ENCODE measurements at places on chromosomes 12 and 14. TPM values are rescaled to one million over a fixed set of nuclear protein-coding genes. Genes with fewer than 3 reads are reported as not detected.

The IFNG-AS1 gene
- total RNA-seq = not detected

The ADAMTS20 gene
- total RNA-seq = not detected

The MVK gene
- 6.5 TPM for total RNA-seq

The TMPRSS12 gene
- not detected for total RNA-seq

The SMCO3 gene
- not detected for total RNA-seq

The PLEKHA5 gene
- 9.9 TPM for total RNA-seq

The UBR7 gene
- total RNA-seq = 26.3 TPM

The KLRD1 gene
- total RNA-seq = not detected

The HOXC13 gene
- total RNA-seq = 12.4 TPM

The KRT72 gene
- total RNA-seq = not detected

The HSP90B1 gene
- total RNA-seq = 693 TPM

The SCN8A gene
- total RNA-seq = 2.5 TPM

The IGF1 gene
- total RNA-seq = not detected

The FAM181A gene
- total RNA-seq = not detected

The VASH1 gene
- total RNA-seq = 4.6 TPM

The ANAPC7 gene
- 55.0 TPM for total RNA-seq

The FOXN4 gene
- total RNA-seq = 0.12 TPM

The EPYC gene
- total RNA-seq = not detected

The HSPB8 gene
- total RNA-seq = 15.4 TPM

The ZNF605 gene
- total RNA-seq = 3.4 TPM

The RASAL1 gene
- 0.28 TPM for total RNA-seq

The SERPINA6 gene
- total RNA-seq = 1.0 TPM

The RPL10L gene
- total RNA-seq = not detected

The SSPN gene
- 0.38 TPM for total RNA-seq

The KRT82 gene
- total RNA-seq = not detected

The AQP2 gene
- total RNA-seq = not detected

The MANSC4 gene
- not detected for total RNA-seq

The CLEC9A gene
- not detected for total RNA-seq

The NUAK1 gene
- total RNA-seq = 12.0 TPM

The DLK1 gene
- total RNA-seq = 0.44 TPM

The PRKAB1 gene
- 33.1 TPM for total RNA-seq

The MSI1 gene
- total RNA-seq = 1.5 TPM

The KLHL33 gene
- total RNA-seq = not detected

The AICDA gene
- 0.15 TPM for total RNA-seq

The KRT83 gene
- 5.4 TPM for total RNA-seq

The LRRC10 gene
- total RNA-seq = not detected

The KCNC2 gene
- not detected for total RNA-seq

The RNASE11 gene
- not detected for total RNA-seq

The BCAT1 gene
- total RNA-seq = 11.2 TPM

The NGB gene
- not detected for total RNA-seq

The BDKRB2 gene
- 3.4 TPM for total RNA-seq

The LRP1-AS gene
- total RNA-seq = not detected

Data from A549 treated with CpdA at 1 μM for 4 hours (cell line).